ENCODE measurements at places on chromosomes 3 and 15.

GRCh38 chr3:52777959-52778805, 783 bp downstream of the ITIH1 start:
- DNase-seq, result no peak

GRCh38 chr15:89197503-89197971, 23.8 kb downstream of the RLBP1 start:
- no peak for DNase-seq

DNA sequence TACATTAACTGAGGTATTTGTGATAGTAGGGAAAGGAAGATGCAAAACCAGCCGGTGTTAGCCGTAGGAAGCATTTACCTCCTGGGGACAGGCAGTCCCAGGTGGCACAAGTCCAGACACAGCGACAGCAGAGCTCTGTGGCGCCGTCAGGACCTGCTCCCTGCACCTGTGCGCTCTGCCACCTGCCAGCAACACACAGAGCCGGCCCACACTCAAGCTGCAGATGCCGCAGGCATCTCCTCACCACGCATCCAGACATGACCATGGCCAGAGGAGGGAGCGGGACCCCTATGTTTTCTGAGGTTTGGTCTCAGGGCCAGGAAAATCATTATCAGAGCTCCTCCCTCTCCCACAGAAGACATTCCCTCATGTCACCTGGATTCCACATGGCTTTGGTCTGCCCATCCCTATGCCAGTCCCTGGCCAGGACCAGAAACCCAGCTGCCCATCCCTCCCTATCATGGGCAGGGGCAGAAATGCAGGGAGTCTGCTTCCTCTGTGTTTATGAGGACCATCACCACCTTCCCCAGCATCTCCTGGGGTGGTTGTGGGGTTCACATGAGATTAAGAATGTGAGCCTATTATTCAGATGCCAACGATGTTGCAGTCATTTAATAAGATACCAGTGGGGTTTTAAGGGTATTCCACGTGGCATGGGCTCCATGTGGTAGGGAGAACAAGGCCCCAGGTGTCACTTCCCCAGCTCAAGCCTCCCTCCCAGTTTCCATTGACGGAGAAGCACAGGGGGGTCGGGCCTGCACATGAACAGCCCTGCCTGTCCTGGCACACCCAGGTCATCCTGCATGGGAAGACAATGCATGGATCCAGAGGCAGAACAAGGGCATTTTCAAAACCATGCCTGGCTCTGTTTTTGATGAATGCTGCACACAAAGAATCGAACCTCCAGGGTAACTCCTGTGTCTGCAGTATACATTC, 251.1 kb downstream of the OCA2 start:
- no peak for DNase-seq

DNA sequence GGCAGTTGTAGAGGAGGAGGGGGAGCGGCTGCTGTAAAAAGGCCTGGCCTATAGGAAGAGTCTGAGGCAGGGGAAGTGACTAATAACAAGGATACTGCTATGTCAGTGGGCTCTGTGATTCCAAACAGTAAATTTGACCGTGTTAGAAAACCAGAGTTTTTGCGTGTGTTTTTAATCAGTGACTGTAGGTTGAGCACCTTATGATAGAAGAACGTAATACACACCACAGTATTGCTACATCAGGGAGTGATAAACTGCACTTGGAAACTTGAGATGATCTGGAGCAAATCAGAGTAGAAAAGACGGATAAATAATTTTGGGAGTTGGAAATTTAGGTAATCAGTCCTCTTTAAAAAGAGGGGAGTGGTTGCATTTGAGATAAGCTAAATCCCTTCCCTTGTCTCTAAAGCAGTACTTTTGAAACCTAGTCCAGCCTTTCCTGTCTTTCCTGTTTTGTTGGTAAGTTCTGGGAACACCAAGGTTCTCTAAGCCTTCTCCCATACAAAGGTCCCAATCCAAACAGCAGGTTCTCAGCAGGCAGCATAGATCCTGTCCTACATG, 130.5 kb upstream of the NR2E3 start:
- no peak for DNase-seq

DNA sequence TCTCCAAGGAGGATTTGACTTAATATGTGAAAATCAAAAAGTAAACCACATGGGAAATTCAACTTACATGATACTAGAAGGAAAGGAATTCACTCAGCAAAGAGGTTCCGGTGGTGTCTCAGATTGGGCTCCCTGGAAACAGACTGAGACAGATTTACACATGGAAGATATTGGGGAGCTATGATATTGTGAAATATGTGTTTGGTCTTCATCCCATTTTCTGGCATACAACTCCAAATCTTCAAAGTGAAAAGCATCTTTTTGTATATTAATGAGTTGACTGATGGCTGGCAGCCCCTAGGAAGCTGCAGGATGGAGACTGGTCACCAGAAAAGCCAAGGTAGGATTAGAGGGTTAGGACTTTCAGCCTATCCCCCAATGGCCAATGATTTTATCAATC, 29.3 kb downstream of the GRK7 start:
- no peak for DNase-seq

DNA sequence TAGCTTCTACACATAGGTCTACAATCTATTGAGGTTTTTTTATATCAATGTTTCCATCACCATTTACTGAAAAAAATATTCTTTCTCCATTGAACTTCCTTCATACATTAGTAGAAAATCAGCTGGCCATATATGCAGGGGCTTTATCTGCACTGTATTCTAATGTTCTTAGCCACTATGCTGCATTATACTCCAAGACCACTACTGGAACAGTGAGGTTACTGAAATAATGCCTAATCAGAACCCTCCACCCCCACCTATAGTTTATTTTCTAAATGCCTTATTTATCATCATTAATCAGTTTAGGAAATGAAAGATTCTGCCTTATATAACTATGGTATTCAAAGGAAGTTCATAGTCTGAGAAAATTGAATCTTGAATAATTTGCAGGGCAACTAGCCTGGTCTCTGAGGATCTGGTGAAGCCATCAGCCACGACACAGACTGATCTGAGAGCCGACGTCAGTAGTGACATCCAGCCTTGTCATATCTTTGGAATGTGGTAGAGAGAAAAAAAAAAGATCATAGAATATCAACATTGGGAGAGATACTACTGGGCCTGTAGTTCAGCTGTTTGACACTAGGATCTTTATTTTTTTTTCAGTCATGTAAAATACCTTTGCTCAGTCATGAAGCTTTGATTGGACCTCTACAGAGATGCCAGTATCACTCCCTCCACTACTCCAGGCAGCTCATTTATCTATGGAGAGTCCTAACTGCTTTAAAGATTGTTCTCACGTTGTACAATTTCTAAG, 66.6 kb downstream of the P3H2 start:
- no peak for DNase-seq

GRCh38 chr3:65810302-65810701, 228.4 kb downstream of the MAGI1 start:
- DNase-seq, result no peak

- no peak for DNase-seq
Measured at GRCh38 chr3:29759411-29760225, 478.7 kb downstream of the RBMS3 start.

- DNase-seq, result no peak
Measured at GRCh38 chr3:34724916-34725499, 914.3 kb upstream of the ARPP21 start.

DNA sequence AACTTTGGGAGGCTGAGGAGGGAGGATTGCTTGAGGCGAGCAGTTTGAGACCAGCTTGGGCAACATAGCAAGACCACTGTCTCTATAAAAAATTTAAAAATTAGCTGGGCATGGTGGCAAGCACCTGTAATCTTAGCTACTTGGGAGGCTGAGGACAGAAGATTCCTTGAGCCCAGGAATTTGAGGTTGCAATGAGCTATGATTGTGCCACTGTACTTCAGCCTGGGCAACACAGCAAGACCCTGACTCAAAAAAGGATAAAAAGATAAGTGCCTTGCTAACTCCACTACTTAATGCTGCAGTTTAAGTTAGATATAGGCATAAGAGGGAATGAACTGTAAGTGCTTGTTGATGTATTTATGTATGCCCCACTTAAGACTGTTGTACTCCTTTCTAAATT, 102.2 kb downstream of the P3H2 start:
- DNase-seq, result no peak

DNA sequence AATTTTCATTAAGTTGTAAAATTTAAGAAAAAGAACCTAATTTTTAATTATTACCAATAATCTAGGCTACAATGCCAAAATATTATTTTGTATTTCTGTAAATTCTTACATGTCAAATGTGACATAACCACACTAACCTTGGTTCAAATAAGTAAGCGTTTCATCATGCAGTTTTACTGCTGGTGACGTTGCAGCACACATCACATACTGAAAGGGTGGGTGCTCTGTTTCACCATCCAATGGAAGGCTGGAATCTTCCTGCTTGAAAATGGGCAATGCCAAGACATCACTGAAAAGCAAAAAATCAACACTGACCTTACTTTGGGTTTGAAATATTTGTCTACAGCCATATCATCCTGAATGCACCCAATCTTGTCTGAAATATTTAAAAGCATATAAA, 14.8 kb downstream of the UBP1 start:
- no peak for DNase-seq

DNA sequence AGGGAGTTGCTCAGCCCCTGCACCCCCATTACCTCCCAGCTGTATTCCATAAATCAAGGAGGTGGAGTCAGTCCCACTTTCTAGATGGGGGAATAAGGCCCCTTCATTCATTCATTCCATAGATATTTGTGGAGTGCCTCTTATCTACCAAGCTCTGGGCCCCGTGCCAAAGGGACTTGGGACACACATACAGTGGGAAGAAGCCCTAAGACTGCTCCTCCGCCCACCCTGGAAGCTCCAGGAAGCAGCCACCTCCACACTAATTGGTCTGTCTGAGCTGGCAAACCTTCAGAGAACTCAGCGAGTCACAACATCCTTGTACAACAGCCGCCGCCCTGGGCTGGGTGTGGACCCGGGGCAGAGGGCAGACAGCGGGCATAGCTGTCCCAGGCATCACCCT, 6.4 kb downstream of the STRA6 start:
- DNase-seq, result peak; percentile 80

Measured in Right ventricle myocardium inferior (tissue), 1 donor.